Stimulated activated CD8-positive, alpha-beta memory T cell treated with anti-CD3 and anti-CD28 coated beads, Interleukin-4, amount 100 ng/mL, for 24 hours (primary cell): ENCODE measurements at places on chromosomes 4 and X.

- DNase-seq = no peak
These were observed 87.4 kb upstream of the CT45A1 start for GRCh38 chrX:135625995-135626394.

- no peak for DNase-seq
These were observed 165.8 kb upstream of the PPARGC1A start for GRCh38 chr4:24055623-24056022.

DNA sequence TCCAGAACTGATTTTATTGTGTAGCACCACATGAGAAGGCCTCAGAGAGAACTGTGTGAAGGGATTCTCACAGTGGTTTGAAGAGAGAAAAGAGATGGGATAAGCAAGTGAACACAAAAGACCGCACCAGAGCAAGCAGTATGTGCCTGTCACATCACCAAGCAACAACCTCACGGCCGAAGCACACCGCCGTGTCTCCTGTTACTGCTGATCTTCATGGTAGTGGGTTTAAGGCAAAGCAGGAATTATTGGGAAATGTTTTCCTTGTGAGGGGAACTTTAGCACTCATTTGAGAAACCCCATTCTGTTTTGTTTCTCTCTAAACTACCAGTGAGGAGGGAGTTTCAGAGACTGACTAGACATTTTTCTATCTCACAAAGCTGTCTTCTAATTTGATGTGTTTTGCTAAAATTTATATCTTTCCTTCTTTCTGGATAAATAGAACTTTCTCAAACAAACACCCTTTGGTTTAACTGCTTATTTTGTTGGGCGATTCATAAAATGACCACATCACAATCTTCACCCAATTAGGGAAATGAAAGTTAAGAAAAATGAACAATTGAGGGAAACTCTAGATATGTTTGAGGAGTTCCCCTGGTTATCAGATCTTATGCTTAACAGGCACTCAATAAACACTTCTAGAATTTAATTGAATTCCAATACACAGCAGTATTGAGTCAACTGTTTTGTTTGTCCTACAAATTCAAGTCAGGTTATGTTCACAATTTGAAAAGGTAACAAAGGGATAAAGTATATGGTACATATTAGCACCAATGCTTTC is 16.5 kb downstream of the SH3KBP1 start:
- DNase-seq = no peak

GRCh38 chr4:74203467-74203866 is 45.5 kb downstream of the MTHFD2L start:
- no peak for DNase-seq

- no peak for DNase-seq
These were observed 8.5 kb downstream of the TAFAZZIN start for GRCh38 chrX:154419688-154420401.

DNA sequence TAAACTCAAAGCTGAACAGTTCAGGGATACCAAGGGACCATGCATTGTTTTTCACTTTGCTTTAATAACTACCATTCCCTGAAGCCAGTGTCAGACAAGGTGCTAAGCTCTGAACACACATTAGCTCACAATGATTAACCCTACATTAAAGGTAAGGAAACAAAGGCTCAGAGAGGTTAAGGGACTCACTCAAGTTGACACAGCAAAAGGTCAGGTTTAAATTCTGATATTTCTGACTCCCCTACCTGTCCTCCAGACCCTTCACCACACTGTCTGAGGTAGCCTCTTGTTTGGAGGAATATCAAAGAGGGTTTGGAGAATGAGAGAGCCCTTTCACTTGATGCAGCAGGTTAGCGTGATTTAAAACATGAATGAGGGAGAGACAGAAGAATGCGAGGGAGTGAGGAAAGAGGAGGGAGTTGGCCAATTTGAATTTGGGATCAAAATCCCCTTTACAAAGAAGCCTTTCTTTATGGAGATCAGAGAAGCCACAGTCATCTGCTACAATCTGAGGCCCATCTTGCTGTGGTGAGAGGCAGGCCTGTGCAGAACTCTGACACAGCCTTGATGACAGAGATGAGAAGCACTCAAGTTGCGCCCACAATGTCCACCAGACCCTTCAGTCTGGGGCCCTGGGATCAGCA is 103.5 kb downstream of the FHDC1 start:
- DNase-seq = no peak

GRCh38 chrX:15465347-15465746 is 27.8 kb downstream of the PIR start:
- no peak for DNase-seq
